BJ (cell line): ENCODE measurements at places on chromosomes 7 and 10. TPM values are rescaled to one million over a fixed set of nuclear protein-coding genes. Genes with fewer than 3 reads are reported as not detected.

The ZEB1 gene
- 22.3 and 37.8 TPM in 2 replicates for polyA plus RNA-seq

The KCP gene
- 0.02 TPM in 1 of 2 replicates, not detected in the other for polyA plus RNA-seq

The CARD11 gene
- polyA plus RNA-seq: not detected in 2 replicates

The ARHGAP22 gene
- polyA plus RNA-seq: 6.4 and 7.2 TPM in 2 replicates

The MYOF gene
- 355 and 425 TPM in 2 replicates for polyA plus RNA-seq

The TMEM273 gene
- not detected in 2 replicates for polyA plus RNA-seq

The SPDYE5 gene
- polyA plus RNA-seq: 0.04 TPM in 1 of 2 replicates, not detected in the other

The NUTM2E gene
- polyA plus RNA-seq: 0.13 and 0.22 TPM in 2 replicates

The VSTM2A gene
- polyA plus RNA-seq: not detected in 2 replicates

The SMO gene
- 7.6 and 10.8 TPM in 2 replicates for polyA plus RNA-seq

The NPY gene
- not detected in 2 replicates for polyA plus RNA-seq

The NMT2 gene
- 12.7 and 20.5 TPM in 2 replicates for polyA plus RNA-seq

The NACAD gene
- 0.36 and 0.54 TPM in 2 replicates for polyA plus RNA-seq
